ENCODE measurements at places on chromosomes 2 and 18.

GRCh38 chr2:239936838-239937581 lies 88.1 kb downstream of the NDUFA10 start:
- H3K27me3 ChIP-seq = peaks cover 2% of the 10 kb centered on the region
- peak; percentile 15 for DNase-seq
- H3K36me3 ChIP-seq = no peaks in the 10 kb centered on the region
- H3K4me1 ChIP-seq = peaks cover 4% of the 10 kb centered on the region

GRCh38 chr2:68693951-68694350 lies 40.7 kb upstream of the ARHGAP25 start:
- H3K27me3 ChIP-seq = peaks cover 6% of the 10 kb centered on the region
- H3K27ac ChIP-seq = no peak overlapping the region
- H3K4me1 ChIP-seq = peaks cover 22% of the 10 kb centered on the region
- no peak for DNase-seq
- no peak overlapping the region for H3K4me3 ChIP-seq

DNA sequence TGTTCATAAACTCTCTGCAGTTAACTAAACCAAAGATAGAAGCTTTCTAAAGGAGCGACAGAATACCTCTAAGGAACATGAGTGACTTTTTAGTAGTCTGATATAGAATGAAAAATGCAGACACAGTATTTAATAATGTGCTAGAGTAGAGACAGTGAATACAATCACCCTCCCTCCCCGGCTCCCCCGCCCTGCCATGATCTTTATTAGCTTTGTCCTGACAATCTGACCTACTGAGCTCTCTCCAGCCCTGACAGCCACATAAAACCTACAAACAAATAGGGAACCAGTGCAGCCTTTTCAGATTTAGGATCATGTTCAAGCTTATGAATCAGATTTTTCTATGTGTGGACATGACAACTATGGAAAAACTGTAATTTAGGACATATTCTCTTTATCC lies 777.6 kb upstream of the FANCL start:
- no peaks in the 10 kb centered on the region for H3K4me1 ChIP-seq
- H3K4me3 ChIP-seq = no peak overlapping the region
- H3K36me3 ChIP-seq = no peaks in the 10 kb centered on the region
- H3K27ac ChIP-seq = no peak overlapping the region
- no peak for DNase-seq
- H3K27me3 ChIP-seq = no peaks in the 10 kb centered on the region

GRCh38 chr18:62200121-62200914 lies 13.3 kb downstream of the RELCH start:
- no peak overlapping the region for H3K27ac ChIP-seq
- no peak for DNase-seq
- peaks cover 13% of the 10 kb centered on the region for H3K4me1 ChIP-seq
- H3K4me3 ChIP-seq = no peak overlapping the region
- H3K27me3 ChIP-seq = no peaks in the 10 kb centered on the region

GRCh38 chr2:160334028-160334741 lies 134.1 kb upstream of the ITGB6 start:
- H3K36me3 ChIP-seq = peaks cover 20% of the 10 kb centered on the region
- no peak for DNase-seq
- H3K27ac ChIP-seq = no peak overlapping the region
- peaks cover 65% of the 10 kb centered on the region for H3K4me1 ChIP-seq

- peaks cover 31% of the 10 kb centered on the region for H3K36me3 ChIP-seq
- H3K4me1 ChIP-seq = peaks cover 15% of the 10 kb centered on the region
- no peaks in the 10 kb centered on the region for H3K27me3 ChIP-seq
- no peak overlapping the region for H3K4me3 ChIP-seq
- no peak for DNase-seq
- H3K27ac ChIP-seq = no peak overlapping the region
These were observed 213.3 kb downstream of the FAM210A start for GRCh38 chr18:13513021-13513420.

DNA sequence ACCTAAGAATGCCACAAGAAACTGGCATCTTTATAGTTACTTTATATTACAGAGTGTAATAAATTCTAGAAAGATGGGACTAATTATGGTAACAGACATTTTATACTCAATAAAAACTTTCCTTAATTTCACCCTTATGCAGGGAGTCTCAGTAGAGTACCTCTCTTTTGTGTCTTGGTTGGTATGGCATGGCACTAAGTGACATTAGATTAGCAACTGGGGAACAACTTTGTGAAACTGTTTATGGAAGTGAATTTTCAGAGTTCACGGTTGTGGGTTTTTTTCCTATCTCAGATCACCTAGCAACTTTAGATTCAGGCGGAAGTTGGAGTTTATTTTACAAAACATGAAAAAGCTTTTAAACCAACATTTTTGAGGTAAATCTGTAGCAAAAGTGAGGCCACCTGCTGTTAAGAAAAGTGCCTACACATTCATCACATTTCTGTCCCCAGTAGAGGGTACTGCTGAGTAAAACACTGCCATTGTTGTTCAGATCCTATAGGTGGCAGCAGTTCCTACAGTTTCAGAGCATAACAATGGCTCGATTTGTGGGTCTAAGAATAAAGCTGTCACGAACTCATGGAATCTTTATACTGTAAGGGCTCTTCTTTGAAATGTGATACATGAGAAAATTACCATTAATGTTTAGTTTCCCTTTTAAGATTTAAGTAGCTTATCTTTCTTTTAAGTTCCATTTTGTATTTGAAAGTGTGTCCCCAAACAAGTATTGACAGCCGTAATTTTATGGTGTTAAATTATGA lies 117.6 kb downstream of the CAMKMT start:
- H3K36me3 ChIP-seq = peaks cover 2% of the 10 kb centered on the region
- no peak overlapping the region for H3K4me3 ChIP-seq
- H3K4me1 ChIP-seq = peaks cover 1% of the 10 kb centered on the region
- no peak overlapping the region for H3K27ac ChIP-seq
- DNase-seq = no peak

DNA sequence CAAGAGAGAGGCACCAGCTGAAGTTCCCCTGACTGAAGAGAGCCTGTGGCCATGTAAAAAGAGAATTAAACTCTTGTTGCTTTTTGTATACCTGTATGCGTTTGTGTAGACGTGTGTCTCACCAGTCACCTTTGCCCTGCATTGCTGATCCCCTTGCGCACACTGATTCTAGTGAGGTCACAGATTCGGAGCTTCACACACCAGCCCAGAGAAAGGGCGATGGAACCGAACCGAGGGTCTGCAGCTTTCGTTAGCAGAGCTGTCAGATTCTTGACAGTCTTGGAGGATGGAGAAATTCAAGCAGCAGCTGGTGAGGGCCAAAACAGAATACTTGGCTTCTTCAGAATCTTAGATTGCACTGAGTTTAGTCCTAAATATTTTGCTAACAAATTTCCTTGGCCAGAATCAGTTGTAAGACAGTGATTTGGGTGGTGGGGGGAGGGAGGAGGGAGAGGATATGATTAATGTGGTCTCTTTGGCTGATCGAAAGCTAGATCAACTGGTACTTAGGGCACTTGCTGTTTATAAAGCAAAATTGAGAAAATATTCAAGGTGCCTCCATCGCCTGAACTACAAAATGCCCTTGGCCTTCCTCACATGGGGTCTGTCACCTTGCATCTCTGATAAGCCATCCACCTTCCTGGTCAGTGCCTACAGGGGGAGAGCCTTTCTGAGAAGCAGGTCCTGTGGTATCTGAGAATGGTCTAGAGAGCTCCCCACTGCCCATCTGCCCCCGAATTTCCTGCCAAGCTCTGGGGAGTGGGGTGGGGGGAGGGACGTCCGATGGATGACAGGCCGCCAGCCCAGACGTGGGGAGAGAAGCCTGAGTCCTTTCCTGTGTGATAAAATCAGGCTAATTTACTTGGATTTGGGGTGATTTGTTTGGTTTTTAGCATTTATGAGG lies 123.5 kb downstream of the CABLES1 start:
- H3K4me1 ChIP-seq = peaks cover 30% of the 10 kb centered on the region
- H3K36me3 ChIP-seq = peaks cover 2% of the 10 kb centered on the region
- peak overlapping the region; percentile 91 for H3K27ac ChIP-seq
- no peak for DNase-seq

All from activated naive CD8-positive, alpha-beta T cell treated with anti-CD3 and anti-CD28 coated beads, Interleukin-2, amount 10 ng/mL, durations not matched to agents 7 days and 5 days (primary cell).